ENCODE measurements at places on chromosomes 5 and 9.

DNA sequence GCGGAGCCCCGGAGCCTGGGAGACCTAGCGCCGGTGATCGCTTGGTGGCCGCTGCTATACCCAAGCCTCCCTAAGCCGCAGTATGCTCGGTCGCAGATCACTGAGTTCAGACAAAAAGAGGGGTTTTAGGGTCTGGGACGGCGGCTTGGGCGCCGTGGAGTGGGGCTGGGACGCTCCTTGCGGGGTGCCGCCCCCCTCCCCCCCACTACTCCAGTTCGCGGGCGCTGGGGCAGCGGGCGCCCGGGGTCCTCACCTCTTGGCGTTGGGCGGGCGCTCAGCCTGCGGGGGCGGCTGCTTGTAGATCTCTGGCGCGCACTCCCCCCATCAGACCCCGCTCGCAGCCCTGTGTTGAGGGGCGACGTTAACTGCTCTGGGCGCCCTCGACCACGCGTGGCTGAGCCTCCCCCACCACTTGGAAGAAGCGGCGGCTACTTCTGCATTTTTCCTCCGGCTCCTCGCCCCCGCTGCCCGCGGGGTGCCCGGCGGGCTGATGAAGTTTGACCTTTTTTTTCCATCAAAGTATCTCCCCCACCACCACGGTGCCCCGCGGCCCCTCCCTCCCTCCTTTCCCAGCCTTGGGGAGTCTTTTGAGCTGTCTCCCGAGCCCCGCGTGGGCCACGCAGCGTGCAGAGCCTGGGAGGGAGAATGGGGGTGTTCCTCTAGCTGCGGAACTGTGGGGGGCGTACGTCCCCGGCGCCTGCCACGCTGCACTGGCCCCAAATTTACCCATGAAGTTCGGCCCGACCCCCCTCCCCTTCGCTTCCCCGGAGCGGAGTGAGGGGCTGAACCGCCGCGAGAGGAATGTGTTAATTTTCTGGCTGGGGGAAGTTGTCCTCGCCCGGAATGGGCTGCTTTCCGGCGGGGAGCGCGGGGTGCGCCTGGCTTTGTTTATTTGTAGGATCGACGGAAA lies 1.2 kb downstream of the CXXC5 start:
- DNase-seq, result no peak

DNA sequence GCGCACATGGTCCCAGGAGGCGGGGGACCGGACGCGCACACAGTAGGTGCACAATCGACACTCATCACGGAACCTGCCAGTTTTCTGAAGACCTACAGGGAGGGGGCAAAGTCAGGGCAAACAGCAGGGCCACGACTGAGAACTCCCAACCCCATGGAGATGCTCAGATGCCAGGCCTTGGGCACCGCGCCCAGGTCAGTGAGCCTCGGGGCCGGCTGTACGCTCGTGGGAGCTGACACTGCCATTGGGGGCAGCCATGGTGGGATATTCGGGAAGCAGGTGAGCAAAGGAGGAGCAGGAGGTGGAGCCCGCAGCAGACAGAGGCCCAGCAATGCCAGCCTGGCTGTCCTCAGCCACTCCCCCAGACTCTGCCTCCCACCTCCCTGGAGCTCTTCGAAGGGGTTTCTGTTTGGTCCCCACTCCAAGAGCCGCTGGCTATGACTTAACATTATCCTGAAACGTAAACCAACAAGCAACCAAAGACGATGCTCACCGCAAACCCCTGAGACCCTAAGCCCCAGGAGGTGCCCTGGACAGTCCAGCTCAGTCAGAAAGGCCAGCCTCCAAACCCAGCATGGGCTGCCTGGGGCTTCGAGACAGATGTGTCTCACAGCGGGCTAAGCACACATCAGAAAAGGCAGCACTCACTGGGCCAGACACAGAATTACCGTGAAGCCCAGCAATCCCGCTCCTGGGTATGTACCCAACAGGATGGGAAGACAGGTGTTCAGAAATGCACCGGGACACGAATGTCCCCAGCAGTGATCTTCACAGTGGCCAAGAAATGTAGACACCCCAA lies 78.4 kb downstream of the VAV2 start:
- DNase-seq, result no peak

DNA sequence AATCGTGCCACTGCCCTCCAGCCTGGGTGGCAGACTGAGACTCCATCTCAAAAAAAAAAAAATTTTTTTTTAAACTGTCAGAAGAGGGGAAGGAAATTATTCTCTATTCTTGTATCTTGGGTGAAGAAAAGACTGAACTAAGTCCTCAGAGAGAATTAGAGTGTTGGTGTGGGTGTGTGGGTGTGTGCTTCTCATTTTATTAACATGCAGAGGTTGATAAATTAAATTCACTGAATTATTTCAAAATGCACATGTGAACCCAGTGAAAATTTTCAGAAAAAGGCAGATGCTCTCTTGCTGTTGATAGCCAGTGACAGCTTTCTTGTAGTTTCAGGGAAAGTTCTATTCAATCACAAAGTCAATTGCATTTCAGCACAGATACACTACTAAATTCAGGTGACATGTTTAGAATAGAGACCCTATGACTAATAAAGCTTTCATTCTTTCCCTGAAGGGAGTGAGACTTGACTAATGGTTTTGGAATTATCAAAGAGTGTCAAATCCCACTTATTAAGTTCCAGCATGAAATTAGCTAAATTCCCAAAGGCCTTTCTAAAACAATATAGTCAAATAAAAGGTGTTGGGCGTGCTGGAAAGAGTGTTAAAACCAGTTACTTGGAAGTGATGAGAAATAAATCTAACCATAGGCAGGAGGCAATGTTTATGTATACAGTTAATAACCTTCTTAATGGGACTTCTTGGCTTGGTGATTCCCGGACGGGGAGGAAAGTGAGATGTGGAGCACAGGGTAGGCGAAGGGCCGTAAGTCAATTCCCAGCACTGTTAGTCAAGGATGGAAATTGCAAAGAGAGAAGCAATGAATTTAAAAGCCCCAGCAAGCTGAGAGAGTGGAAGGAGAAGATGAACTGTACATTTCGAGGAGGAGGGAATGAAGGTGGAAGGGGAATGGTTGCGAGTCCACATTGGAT lies 103.2 kb upstream of the SPATA31D4 start:
- no peak for DNase-seq

- no peak for DNase-seq
Measured at GRCh38 chr9:91811024-91811909, 138.8 kb downstream of the ROR2 start.

DNA sequence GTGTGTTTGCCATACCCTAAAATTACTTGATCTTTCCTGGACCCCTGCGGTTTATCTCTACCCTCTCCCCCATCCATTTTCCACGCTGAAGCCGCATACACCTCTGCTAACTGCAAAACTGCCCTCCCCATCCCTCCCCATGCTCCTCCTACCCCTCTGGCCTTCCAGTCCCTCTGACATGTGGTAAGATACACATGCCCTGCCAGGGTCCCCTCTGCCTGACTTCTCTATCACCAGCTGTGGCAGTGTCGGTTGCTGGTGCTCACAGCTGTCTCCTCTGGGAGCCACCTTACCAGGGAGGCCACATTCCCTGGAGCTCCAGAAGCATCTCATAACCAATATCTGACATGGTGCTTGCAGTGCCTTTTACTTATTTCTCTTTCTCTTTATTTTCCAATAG lies 58.9 kb upstream of the COL15A1 start:
- no peak for DNase-seq

GRCh38 chr5:168788107-168788506 lies 208.9 kb upstream of the PANK3 start:
- no peak for DNase-seq

GRCh38 chr5:14574096-14574495 lies 7.5 kb upstream of the OTULINL start:
- DNase-seq, result no peak
